ENCODE measurements at places on chromosomes 11 and 22.

DNA sequence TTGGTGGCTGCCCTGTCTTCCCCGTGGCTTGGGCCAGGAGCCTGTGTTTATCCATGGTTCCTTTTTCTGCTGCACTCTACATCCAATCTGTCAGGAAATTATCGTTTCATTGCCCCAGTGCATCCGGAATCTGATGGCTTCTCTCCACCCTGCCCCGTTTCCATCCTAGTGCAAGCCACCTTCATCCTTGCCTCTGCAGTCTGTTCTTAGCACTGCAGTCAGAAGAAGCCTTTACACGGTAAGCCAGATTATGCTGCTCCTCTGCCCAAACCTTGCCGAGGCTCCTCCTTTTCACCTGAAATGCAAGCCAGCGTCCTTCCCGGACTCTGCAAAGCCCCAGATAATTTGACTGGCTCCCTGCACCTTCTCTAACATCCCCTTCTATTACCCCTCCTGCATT, 45.1 kb downstream of the PARVG start:
- DNase-seq: no peak

GRCh38 chr11:95487391-95487790, 256.4 kb upstream of the SESN3 start:
- no peak for DNase-seq

GRCh38 chr11:70225681-70226177, 22.6 kb downstream of the FADD start:
- no peak for DNase-seq

DNA sequence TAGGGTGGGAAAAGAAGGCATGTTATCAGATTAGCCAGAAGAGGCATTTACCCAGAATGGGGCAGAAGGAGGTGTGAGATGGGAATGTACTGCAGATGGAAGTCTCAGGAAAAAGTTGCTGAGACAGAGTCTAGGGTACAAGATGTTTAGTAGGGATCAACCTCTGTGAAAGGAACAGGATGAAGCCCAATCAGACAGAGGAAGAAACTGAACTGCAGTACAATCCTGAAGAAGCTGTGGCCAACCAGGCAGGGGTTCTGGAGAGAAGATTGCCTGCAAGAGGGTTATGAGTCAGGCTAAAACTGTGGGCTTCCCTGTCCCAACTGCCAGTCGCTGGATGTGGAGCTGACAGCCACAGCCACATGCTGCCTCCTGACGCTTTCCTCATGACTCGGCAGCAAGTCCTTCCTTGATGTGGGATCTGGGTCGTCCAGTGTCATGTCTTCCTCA, 64.0 kb downstream of the CWC15 start:
- DNase-seq: peak; percentile 75

- no peak for DNase-seq
These were observed 13.1 kb downstream of the WNT11 start for GRCh38 chr11:76193219-76193618.

- DNase-seq: no peak
These were observed 38.4 kb upstream of the CLMP start for GRCh38 chr11:123233280-123233974.

- no peak for DNase-seq
These were observed 83.3 kb downstream of the SGSM3 start for GRCh38 chr22:40453671-40454070.

DNA sequence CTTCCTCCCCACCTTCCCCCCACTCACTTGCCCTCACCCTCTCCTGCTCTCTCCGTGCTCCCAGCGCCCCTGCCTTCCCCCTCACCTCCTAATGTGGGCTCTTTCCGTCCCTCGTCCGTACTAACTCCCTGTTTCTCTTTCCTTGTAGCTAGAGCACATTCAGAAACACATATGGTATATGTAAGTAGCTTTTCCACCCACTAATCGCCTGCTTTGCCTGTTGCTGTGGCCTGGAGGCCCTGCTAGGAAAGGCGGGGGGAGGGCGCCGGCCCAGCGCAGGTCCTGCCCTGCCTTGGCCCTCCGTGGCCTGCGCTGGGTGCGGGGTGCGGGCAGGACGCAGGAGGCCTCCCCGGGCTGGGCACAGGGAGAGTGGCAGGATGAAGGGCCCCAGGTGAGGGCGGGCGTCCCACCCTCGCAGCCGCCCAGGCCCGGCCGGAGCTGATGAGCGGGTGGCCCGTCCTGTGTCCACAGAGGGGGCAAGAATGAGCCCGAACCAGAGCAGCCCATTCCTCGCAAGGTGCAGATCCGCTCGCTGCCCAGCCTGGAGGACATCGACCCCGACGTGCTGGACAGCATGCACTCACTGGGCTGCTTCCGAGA, 41.7 kb downstream of the MOB2 start:
- no peak for DNase-seq

DNA sequence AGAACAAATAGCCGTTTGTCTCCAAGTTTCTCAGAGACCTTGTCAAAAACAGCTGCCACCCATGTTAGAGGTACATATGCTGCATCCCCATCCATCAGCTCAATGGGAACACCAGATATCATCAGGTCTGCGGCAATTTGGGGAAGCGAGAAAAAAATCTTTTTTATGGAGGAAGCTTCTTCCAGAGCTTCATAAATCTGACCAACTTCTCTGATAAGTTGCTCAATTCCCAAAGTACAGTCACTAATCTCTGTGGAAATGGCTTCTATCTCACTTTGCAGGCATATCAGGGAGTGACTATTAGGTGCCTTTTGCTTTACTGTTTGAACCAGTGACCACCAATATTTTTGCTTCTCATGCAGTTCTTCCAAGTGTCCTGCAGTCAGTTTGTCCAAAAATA, 34.3 kb upstream of the MRPL17 start:
- DNase-seq: no peak

DNA sequence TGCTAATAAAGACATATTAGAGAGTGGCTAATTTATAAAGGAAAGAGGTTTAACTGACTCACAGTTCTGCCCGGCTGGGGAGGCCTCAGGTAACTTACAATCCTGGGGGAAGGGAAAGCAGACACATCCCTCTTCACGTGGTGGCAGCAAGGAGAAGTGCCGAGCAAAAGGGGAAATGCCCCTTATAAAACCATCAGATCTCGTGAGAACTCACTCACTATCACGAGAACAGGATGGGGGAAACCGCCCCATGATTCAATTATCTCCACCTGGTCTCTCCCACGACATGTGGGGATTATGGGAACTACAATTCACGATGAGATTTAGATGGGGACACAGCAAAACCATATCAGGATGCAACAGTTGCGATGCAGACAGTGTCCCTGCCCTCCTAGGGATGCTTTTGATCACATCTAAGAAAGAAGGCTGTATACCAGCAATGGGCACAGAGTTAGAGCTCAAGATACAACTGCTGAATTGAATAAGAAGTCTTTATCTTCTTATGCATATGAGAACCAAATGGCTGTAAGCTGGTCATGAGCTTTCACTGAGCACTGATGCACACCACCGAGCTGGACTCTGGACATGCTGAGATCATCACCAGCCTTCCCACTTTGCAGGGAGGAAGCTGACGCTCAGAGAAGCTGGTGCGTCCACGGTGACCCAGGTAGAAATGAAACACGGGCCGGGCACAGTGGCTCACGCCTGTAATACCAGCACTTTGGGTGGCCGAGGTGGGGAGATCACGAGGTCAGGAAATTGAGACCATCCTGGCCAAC, 255.2 kb downstream of the MN1 start:
- DNase-seq: no peak

DNA sequence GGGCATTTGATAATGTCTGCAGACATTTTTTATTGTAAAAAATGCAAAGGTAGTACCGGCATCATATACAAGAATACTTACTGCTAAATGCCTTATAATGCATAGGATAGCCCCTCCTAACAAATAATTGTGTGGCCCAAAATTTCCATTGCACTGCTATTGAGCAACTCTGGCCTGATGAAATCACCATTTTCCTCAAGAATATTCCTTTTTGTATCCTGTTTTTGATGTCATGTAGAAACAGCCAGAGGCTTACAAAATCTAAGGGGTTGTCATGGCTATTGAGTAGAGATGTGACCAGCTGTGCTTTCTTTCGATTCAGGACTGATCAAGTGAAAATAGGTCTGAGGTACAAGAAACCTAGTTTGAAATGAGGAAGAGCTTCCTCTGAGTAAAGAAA, 854.3 kb downstream of the KCNA4 start:
- no peak for DNase-seq

- DNase-seq: peak; percentile 53
These were observed 27.1 kb downstream of the SDHD start for GRCh38 chr11:112113539-112114457.

DNA sequence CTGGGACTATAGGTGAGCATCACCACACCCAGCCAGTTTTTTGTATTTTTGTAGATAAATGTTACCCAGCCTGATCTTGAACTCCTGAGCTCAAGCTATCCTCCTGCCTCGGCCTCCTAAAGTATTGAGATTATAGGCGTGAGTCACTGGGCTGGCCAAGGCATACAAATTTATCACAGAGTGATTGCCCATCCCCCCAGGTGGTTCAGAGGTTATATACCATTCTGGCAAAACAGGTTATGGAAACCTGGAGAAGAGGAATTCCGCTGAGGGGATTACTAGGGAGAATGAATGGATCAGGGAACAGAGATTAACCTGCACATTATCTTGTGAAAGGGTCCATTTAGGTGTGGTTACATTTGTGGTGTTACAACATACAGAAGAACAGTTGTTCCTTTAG, 8.1 kb downstream of the ATG13 start:
- DNase-seq: no peak

DNA sequence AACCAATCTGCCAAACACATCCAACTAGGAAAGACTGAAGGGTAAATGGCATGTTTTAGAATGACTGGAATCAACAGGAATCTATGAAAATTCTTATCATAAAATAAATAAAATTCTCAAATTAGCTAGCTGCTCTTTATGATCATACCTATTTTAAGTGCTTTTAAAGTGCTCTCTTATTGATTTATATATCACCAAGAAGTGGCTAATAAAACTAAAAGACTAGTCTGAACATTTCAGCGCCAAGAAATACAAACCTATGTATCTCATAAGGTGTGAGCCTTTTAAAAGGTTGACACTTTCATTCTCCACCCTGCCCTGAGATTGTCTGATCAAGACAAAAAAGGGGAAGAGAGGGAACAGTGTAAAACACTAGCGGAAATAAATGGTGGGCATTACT, 136.8 kb upstream of the ARHGAP42 start:
- DNase-seq: no peak

DNA sequence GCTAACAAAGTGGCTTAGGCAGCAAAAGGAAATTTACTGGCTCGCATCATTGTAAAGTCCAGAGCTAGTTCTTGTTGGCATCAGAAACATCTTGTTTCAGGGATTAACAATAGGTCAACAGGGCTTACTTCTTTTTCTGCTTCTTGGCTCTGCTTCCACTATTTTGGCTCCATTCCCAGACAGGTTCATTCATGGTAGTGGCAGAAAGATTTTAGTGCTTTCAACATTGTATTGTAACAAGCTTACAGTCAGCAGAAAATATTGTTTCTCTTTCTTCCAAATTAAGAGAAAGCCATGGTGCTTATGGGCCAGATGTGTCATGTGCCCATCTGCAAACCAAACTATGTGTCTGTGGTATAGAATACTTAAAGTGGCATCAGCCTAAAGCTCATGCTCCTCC, 315.6 kb downstream of the RAB38 start:
- DNase-seq: no peak

DNA sequence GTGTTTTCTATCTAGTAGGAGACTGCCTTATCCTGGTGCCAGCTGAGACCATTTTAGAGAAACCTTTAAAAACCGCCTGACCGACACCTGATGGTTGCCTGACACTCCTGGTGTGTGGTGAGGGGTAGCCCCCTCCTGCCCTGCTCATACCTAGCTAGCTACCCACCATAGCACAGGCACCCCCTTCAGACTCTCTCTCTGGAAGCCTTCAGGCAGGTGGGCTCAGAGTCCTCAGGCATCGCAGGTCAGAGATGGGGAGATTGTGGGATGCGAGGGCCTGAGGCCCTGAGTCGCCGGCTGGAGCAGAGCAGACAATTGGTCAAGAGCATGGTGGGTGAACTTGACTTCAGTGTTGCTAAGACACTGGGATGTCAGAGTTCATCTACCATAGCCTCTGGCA, 424.6 kb downstream of the BRD1 start:
- DNase-seq: no peak

- DNase-seq: peak; percentile 26
These were observed 336.0 kb downstream of the CADM1 start for GRCh38 chr11:115168229-115168671.

- DNase-seq: no peak
These were observed 1.1 kb downstream of the CD151 start for GRCh38 chr11:833849-834311.

DNA sequence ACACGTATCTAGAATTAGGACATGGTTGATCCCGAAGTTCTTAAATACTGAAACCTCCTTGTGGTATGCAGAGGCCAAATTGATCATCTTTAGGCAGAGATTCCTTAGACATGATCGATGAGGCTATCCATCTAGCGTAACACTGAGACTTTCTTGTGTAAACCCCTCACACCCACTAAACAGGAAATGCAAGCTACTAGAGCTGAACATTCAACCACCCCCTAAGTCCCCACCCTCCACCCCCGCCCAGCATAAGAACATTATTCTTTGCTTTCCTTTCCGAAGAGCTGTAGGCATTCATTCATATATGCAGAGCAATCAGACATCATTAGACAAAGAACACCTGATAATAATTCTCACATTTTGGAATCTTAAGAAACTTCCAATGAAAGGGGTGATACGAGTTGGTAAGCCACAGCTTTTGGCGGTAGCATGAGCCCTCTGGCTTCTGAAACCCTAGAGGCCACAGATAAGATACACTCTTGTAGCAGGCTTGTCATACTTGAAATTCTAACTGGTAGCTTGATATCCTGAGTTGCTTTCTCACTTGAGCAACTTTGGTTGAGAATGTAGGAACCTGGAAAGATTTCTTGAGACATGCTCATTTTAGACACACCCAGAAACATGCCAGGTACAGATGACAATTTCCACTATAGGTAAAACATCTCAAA, 42.2 kb downstream of the FLI1 start:
- no peak for DNase-seq

DNA sequence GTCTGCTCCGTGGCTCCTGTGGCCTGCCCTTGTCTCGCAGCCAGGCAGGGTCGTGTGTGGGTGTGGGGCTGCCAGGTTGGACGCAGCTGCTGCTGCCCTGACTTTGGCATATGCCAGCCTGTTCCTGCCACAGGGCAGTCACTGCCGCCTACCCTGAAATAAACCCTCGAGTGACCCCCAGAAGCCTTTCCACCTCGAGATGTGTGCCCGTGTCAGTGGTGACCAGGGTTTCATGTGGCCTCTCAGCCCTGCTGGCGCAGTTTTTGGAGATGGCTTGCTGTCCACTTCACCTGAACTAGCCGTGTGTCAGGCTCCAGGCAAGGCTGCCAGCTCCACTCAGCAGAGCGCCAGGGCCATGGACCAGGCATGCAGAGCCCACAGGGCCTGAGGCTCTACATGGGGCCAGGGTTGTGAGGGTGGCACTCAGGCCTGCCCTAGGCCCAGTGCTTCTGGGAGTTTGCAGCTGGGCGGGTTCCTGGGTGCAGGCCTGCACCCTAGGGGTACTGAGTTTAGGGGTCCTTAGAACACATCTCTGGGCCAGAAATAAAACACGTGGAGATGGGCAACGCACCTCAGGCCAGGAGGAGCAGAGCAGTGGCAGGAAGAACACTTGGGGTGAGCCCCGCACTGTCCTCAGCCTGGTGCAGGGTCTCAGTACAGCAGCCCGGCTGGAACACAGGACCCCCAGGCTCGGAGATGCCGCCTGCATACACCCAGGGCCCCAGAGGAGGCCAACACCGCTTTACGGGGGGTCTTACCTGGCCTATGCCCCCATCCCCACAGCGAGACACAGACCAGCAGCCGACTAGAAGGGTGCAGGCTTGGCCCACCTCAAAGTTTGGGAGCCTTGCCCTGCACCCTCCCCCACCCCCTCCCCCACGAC, 8.8 kb upstream of the PANX2 start:
- no peak for DNase-seq

Measured in AG08396 (cell line).